NCI-H446 treated with DMSO at 0.1 percent for 48 hours (cell line): ENCODE measurements at places on chromosomes 2 and 18.

DNA sequence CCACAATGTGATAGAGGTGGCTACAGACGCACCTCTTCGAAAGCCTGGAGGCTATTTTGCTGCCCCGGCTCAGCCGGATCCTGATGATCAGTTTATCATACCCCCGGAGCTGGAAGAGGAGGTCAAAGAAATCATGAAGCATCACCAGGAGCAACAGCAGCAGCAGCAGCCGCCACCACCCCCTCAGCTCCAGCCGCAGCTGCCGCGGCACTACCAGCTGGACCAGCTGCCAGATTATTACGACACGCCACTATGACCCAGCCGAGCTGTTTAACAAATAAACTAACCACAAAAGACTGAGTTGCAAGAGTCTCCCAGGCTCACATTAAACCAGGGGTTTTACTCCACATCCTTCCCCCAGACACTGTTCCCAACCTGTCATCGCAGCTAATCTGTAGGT lies 263.8 kb downstream of the PHLPP1 start:
- no peak for DNase-seq

- DNase-seq, result no peak
Observed at GRCh38 chr18:48991319-48991660, 40.5 kb upstream of the SMAD7 start.

DNA sequence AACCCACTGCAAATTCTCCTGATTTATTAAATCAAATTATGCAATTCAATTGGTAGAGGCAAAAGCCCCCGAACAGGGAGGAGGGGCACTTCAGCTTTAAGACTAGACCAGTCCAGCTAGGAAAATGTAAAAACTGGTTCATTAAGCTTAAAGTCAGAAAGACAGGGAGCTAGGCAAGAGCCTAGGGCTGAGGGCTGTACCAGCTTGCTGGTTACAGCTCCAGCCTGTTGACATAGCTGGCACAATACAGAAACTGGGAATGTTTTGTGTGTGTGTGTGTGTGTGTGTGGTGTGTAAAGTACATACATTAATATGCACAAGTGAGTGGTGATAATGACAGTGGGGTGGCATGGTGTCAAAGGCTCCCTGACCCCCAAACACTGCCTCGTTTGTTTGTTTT lies 307.0 kb upstream of the CELF4 start:
- DNase-seq, result no peak

GRCh38 chr2:9525266-9525665 lies 30.4 kb downstream of the ADAM17 start:
- DNase-seq, result no peak

DNA sequence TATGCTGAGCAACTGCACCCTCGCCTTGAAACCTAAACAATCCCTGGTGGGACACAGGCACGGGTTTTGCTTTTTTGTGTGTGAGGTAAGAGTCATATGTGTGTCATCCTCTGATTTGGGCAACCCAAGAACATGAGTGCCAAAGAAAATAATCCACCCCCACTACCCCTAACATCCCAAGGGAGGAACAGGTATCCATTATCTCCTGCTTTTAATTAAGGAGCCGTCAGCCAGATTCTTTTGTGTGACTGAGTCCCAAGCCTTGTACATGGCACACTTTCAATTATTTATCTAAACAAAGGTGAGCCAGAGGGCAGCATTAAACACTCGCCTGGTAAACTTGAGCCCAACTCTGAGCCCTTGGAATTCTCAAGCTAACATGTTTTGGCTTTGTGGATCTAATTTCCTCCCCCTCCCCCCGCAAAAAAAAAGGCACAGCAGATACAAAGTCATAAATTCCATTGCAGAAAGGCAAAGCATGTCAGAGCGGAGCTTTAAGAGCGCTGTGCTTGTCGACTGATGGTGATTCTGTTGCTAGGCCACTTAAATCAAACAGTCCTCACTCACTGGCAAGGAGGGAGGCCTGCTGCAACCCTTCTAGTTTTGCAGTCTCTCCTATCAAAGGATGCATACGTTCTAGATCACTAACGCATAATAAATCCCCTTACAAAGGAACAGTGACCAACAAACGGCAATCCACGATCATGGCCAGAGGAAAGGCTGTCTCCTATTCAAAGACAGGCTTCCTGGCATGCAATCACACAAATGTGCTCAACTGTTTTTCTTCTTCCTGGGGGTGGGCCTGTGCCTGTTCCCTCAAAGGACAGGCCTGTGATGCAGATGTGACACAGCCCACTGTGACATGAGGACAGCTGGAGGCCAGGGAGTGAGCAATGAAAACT lies 143.5 kb upstream of the LMAN1 start:
- no peak for DNase-seq

- no peak for DNase-seq
Observed at GRCh38 chr2:238247841-238248453, 8.1 kb upstream of the HES6 start.

DNA sequence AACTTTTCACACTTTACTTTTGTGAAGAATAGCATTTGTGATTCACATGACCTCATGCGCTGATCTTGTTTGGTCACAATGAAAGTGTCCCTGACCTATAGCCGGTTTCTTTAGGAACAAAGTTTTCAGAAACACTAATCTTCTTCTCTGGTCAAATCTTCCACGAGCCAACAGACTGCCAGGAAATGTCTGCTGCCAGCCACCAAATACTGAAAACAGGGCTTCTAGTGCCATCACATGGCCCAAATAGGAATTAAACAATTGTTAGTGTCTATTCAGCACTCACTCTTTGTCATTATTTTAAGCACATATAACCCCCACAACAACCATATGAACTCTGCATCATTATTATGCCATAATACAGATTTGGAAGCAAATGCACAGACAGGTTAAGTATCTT lies 286.5 kb upstream of the SYT4 start:
- DNase-seq, result peak; percentile 15

- DNase-seq, result no peak
Observed at GRCh38 chr2:119662297-119662696, 16.7 kb upstream of the TMEM177 start.

GRCh38 chr2:221485503-221485870 lies 86.6 kb downstream of the EPHA4 start:
- DNase-seq, result no peak

DNA sequence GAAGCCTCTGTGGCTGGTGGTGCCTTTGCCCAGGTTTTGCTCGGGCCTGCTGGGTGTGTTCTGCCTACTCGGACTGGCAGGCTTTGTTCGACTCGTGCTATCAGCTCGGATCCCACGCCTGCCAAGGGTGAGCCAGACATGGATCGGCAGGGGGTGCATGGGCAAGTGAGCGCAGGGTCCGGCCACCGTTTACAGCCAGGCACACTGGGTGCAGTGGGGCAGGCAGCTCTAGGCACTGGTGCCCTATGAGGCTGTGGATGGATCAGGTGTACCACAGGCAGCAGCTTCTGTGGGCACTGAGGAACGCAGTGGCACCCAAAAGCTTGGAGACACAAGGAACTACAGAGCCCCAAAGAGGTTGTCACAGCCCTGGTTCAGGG lies 25.6 kb downstream of the MARCHF7 start:
- no peak for DNase-seq

- DNase-seq, result no peak
Observed at GRCh38 chr2:26704441-26704977, 12.0 kb downstream of the KCNK3 start.

- DNase-seq, result no peak
Observed at GRCh38 chr2:215811409-215812345, 201.7 kb downstream of the MREG start.

- DNase-seq, result no peak
Observed at GRCh38 chr2:152046940-152047339, 51.9 kb downstream of the CACNB4 start.
